ENCODE measurements at places on chromosomes 2 and 18.

DNA sequence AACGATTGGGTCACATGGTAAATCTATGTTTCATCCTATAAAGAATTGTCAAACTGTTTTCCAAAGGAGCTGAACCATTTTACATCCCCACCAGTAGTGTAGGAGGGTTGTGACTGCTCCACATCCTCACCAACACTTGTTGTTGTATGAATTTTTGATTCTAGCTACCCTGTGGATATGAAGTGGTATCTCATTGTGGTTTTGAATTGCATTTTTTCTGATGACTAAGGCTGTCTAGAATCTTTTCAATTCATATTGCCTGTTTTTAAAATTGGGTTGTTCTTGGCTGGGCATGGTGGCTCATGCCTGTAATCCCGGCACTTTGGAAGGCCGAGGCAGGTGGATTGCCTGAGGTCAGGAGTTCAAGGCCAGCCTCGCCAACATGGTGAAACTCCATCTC is 44.5 kb downstream of the TXNL1 start:
- no peak for DNase-seq

DNA sequence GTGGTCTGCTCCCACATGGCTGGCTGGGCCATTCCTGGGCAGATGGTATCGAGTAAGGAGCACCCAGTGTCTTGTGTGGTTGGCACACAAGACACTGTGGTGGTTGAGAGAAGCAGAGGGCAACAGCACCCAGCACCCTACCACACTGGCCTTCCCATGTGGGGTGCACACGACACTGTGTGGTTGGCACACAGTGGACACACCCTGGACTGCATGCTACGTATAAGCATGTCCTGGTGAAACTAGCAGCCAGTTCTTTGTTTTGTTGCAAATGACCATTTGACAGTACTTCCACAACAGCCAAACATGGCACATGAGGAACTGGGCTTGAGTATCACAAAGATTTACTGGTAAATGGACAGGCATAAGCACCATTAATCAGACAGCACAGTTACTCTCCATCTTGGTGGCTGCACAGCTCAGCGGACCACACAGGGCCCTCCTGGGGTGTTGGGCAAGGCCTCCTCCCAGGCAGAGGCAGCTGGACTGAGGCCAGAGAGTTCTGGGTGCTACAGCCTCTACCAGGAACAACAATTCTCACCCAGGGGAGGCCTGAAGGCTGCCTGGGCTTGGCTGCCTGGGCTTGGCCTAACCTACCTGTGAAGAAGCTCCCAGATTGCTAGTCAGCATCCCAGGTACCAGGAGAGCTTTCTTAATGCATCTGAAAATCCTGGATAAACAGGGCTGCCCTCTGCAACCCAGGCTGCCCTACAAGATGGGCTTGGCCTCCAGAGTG is 59.3 kb upstream of the ALPP start:
- DNase-seq = no peak

DNA sequence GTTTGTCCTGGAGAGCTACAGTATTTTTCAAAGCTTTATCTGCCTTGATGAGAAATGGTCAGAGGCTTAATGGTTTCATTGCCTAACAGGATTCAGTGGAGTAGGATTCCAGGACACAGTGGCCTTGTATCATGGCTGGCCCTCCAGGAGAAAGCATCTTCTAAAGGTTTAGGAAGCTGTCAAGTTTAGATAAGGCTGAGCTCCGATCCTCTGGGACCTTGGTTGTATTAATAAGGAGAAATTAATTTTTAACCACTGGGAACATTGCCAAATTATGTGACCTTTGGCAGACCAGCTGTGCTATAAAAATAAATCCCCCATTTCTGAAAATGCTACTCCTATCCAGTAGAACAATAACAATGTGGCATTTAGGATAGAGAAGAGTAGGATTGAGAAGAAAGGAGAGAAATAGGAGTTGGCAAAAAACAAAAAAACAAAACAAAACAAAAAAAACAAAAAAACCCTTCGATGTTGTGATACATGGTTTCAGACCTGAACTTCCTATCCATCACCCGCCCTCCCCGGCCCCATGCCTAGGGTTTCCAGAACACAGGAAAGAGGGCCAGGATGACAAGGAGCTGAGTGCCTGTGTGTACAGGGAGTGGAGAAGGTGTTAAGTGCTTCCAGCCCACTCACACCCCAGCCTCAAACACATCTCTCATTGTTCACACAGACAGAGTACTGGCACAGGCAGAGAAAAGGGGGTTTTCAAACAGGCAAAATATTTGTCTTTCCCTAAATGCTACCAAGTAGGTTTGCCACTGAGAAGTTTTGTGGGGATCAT is 6.3 kb downstream of the NRP2 start:
- DNase-seq = no peak

- peak; percentile 71 for DNase-seq
Measured at GRCh38 chr2:27735263-27735904, 36.1 kb upstream of the MRPL33 start.

GRCh38 chr2:184685999-184686841 is 87.9 kb downstream of the ZNF804A start:
- no peak for DNase-seq

GRCh38 chr2:236642584-236643291 is 73.1 kb downstream of the ACKR3 start:
- DNase-seq = peak; percentile 90

DNA sequence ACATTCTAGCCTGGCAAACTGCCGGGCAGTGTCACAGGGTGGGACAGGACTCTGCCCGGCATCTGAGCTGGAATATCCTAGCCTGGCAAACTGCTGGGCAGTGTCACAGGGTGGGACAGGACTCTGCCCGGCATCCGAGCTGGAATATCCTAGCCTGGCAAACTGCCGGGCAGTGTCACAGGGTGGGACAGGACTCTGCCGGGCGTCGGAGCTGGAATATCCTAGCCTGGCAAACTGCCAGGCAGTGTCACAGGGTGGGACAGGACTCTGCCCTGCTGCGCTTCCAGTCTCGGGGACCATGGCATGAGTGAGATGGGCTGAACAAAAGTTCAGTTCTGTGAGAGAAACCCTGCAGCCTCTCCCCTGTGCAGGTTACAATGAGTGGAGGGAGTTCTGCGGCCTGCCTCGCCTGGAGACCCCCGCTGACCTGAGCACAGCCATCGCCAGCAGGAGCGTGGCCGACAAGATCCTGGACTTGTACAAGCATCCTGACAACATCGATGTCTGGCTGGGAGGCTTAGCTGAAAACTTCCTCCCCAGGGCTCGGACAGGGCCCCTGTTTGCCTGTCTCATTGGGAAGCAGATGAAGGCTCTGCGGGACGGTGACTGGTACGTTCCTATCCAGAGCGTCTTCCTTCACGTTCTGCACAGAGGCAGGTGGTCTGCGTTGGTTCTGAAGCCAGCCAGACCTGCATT is 80.3 kb downstream of the TPO start:
- DNase-seq = no peak

DNA sequence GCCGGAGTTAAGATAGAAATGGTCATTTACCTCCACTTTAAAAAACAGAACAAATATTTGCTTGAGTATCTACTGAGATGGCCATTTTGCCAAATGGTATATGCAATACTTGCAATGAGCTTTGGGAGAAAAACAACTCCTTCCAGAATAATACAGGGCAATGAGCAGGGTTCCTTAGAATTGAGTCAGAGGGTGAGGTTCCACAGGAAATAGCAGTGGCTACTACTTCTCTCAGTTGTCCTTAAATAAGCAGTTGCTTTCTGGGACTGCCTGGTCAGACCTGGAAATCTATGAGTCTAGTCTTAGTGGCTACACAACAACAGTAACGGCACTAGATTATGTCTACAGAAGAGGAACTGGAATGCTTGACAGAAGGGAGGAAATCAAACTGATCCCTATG is 80.9 kb upstream of the CCDC85A start:
- no peak for DNase-seq

- no peak for DNase-seq
Measured at GRCh38 chr18:60235164-60235563, 137.4 kb downstream of the MC4R start.

- DNase-seq = no peak
Measured at GRCh38 chr2:17821080-17821479, 4.8 kb downstream of the MSGN1 start.

- no peak for DNase-seq
Measured at GRCh38 chr2:146305164-146305563, 1539.7 kb upstream of the ACVR2A start.

GRCh38 chr2:168912901-168913369 is 11.8 kb downstream of the G6PC2 start:
- peak; percentile 51 for DNase-seq

- DNase-seq = no peak
Measured at GRCh38 chr2:467543-467891, 179.6 kb upstream of the ALKAL2 start.

DNA sequence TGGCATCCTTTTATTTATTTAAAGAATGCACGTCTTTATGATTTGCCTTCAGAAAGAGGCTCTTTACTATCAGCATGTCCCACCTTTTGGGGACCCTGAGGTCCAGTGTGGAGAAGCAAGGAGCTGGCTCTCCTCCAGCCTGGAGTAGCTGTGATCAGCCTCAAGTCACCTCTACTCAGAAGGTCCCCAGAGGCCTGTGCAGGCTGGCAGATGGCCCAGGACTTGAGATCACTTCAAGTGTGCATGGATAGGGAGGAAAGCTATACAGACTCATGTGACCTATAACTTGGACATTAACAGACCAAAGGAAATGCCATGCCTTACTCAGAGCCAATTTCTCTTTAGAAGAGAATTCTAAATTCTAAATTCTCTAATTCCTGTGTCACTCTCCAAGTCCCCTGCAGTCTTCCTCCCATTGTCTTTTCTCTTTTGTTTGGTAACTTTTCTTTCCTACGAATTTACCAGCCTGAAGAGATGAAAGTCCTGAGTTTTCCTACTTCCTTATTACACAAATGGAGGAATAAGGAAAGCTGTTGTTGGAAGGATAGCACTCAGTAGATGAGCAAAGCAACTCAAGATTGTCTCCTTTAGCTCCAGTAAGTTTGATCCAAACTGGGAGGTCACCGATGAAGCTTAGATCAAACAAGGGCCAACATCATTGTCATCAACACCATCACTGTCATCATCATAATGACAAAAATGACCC is 163.9 kb downstream of the GFPT1 start:
- no peak for DNase-seq

DNA sequence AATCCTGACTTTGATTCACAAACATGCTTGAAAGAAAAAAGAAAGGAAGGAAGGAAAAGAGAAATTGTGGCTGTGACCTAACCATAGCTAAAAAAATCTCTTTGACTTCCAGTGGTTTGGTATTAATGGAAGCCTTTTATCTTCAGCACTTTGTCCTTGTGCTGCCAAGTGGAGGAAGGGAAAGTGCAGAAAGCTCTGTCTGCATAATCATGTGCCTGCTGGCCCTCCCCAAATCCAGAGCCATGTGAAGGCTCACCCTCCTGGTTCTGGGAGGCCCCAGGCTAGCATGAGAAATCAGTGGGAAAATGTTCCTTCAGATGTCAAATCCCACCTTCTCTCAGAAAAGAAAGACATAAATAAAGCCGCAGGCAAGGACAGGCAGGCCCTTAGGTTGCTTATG is 48.3 kb upstream of the BMPR2 start:
- no peak for DNase-seq

- DNase-seq = no peak
Measured at GRCh38 chr2:20194097-20195015, 30.6 kb downstream of the SDC1 start.

DNA sequence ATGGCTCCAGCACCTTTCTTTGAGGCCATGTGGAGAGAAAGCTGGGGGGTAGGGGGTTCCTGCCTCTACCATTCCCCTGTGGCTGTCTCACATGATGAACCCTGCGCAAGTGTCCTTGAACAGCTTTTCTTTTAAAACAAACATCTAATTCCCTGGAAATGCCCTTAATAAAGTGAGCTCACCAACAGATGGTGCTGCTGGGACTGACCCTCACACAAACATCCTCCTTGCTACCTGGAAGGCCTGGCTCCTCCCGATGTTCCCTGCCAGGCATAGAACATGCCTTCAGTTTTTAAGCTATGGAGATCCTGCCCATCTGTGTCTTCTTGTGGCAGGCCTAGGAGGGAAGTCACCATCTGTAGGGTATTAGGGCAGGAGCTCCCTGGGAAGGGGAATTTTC is 60.7 kb upstream of the GATA6 start:
- no peak for DNase-seq

GRCh38 chr2:201820383-201821007 is 14.2 kb downstream of the CDK15 start:
- DNase-seq = no peak

GRCh38 chr2:75076088-75076487 is 117.6 kb downstream of the POLE4 start:
- peak; percentile 36 for DNase-seq

DNA sequence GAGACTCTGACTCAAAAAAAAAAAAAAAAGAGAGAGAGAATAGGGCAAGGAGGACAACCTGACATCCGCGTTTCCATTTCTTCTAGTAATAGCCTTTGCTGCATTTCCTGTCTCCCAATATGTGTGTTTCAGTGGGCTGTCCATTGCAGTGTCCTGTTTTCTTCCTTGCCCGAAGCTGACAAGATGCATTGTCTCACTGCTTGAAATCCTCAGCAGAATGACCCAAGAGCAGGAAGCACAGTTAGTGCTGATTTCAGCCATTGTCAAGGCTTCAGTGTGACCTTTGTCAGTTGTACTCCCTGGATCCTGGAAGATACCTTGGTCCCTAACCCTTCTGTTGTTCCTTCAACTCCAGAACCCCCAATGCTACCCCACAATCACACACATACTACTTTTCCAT is 71.2 kb downstream of the SLC16A14 start:
- no peak for DNase-seq

DNA sequence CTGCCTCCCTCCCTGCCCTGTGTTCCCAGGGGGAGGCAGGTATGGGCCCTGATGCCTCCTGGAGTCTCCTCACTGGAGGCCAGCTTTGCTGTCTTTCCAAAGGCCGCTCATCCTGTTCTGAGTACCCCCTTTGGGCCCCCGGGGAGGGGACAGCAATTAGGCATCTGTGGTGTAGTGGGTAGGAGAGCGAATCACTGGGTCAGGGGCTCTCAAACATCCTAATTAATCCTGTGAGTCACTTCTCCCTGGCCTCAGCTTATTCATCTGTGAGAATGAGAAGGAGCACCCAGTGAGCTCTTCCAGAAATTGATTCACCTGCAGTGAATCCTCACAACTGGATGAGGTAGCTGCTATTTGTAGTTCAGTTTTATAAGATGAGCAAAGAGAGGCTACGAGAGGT is 16.4 kb downstream of the TET3 start:
- no peak for DNase-seq

DNA sequence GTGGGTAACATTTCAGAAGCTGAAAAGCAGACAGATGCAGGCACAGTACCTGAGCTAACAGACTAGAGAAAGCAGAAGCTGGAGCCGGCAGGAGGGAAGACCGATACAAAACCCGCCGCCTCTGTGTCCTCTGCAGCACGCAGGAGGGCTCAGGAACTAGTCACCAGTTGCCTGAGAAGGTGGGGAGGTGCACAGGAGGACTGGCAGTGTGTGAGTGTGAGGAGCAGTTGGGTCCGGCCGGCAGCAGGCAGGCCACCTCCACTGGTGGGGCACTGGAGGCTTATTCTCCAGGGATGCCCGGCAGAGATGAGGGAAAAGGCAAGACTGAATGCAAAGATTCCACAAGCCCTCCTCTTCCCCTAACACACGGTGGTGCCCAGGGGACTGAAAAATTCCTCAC is 18.2 kb downstream of the ERCC3 start:
- no peak for DNase-seq

- no peak for DNase-seq
Measured at GRCh38 chr18:2826581-2826980, 20.2 kb upstream of the EMILIN2 start.

GRCh38 chr18:40676668-40677067 is 1278.4 kb upstream of the PIK3C3 start:
- DNase-seq = no peak

All from hindlimb muscle (tissue), 1 donor.